ENCODE measurements at places on chromosomes 5 and 9.
A peak's percentile ranks its signal among the peaks of the same experiment; 100 is the strongest.

- H3K4me3 ChIP-seq: no peak overlapping the region
- H3K36me3 ChIP-seq: peaks cover 20% of the 10 kb centered on the region
- no peak for DNase-seq
- H3K27me3 ChIP-seq: no peaks in the 10 kb centered on the region
- peaks cover 18% of the 10 kb centered on the region for H3K4me1 ChIP-seq
Measured at GRCh38 chr5:112165897-112166737, 253.0 kb downstream of the EPB41L4A start.

DNA sequence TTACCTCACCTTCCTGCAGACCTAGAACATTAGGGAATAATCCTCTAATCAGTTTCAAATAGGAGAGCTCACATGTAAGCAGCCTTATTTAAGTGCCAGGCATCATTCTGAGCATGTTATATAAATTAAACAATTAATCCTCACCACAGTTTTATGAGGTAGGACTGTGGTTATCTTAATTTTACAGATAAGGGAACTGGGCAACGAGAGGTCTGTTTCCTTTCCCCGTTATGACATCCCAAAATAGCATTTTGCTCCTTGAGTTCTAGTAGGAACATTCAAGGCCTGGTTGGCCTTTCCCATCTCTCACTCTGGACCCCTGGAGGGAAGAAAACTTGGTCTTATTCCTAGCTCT is 19.1 kb upstream of the IFNB1 start:
- peak overlapping the region; percentile 57 for H3K4me3 ChIP-seq
- peak overlapping the region; percentile 50 for H3K27ac ChIP-seq
- no peak for DNase-seq
- H3K27me3 ChIP-seq: no peaks in the 10 kb centered on the region

DNA sequence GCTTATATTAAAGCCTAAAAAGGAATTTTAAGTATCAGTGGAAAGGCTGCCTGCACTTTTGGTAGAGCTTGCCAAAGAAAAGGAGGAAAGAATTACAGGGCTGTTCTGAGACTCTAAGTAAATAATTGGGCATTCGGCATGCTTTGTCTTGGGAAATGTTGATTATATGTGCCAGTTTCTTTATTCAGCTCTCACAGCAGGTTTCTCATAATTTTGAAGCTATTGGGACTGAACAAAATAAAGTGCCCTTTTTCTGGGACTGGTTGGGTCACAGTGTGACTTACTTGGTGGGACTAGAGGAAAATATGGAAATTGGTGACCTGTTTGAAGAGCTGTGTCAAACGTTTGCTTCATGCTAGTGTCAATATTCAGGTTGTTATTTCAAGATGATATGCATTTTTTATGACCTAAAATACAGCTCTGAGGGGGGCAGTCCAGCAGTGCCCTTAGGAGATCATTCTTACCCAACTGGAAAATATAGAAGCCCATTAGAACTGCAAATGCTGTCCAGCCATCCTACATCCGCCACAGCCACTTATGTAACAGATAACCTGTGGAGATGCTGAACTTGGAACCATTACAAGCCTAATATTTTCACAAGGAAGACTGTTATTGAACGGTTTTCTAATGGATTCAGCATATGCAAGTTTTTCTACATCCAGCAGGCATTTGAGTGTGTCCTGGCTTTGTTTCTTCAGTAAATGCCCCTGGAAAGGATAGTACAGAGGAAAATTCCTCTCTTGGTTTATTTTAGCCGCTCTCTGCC is 122.4 kb downstream of the SNCAIP start:
- no peak for DNase-seq
- no peaks in the 10 kb centered on the region for H3K4me1 ChIP-seq
- H3K4me3 ChIP-seq: no peak overlapping the region
- H3K27me3 ChIP-seq: no peaks in the 10 kb centered on the region

DNA sequence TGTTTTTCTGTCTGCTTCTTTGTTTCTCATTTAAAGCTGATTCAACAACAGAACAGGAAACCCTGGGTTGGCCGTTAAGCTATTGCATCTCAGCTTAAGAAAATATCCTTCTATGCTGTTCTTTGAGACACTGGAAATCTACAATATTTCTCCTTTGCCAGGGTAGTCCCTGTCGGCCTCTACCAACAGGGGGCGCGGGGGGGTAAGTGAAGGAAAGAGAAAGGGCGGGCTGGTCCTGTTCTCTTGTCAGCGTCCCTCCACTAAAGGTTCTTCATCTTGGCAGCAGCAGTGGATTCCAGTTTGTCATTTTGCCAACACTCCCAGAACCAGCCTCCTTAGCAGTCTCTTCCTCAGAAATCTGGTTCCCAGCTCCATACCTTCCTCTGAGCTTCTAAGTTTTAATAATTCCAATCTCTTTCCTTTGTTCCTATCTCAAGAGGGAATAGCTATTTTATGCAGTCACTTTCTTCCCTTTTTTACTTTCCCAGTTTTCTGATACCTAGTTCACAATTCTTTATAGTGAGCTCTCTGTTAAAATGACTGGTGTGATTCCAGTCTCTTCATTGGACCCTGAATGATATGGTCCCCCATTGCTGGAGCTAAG is 222.3 kb downstream of the GLIS3 start:
- H3K27me3 ChIP-seq: no peaks in the 10 kb centered on the region
- no peaks in the 10 kb centered on the region for H3K4me1 ChIP-seq
- no peaks in the 10 kb centered on the region for H3K36me3 ChIP-seq
- no peak overlapping the region for H3K4me3 ChIP-seq
